ENCODE measurements at places on chromosomes 5 and 9. TPM values are rescaled to one million over a fixed set of nuclear protein-coding genes. Genes with fewer than 3 reads are reported as not detected.

The SLC6A7 gene
- under 0.01 TPM for total RNA-seq

The ZNF483 gene
- 0.44 TPM for total RNA-seq

The ERP44 gene
- total RNA-seq: 25.8 TPM

The CXXC5 gene
- 61.1 TPM for total RNA-seq

The LECT2 gene
- total RNA-seq: not detected

The MCC gene
- 44.1 TPM for total RNA-seq

The SLC36A3 gene
- total RNA-seq: not detected

The OTP gene
- not detected for total RNA-seq

The CAVIN4 gene
- 3.7 TPM for total RNA-seq

The RRAGA gene
- 47.9 TPM for total RNA-seq

The AMACR gene
- 10.0 TPM for total RNA-seq

The CAMK4 gene
- 4.2 TPM for total RNA-seq

The FOXI1 gene
- not detected for total RNA-seq

The EPB41L4B gene
- total RNA-seq: 0.14 TPM

The RNF14 gene
- total RNA-seq: 49.9 TPM

The PLPPR1 gene
- not detected for total RNA-seq

The GPX8 gene
- total RNA-seq: 102 TPM

The ZDHHC11 gene
- total RNA-seq: 2.4 TPM

The SNCAIP gene
- total RNA-seq: 7.0 TPM

The NUTM2F gene
- not detected for total RNA-seq

The MSH3 gene
- total RNA-seq: 11.6 TPM

The FAT2 gene
- under 0.01 TPM for total RNA-seq

The CNTRL gene
- 4.6 TPM for total RNA-seq

The DNAH5 gene
- 0.66 TPM for total RNA-seq

The PCDH12 gene
- total RNA-seq: not detected
